Spinal cord (tissue), 10 donors: ENCODE measurements at places on chromosomes 12 and 14. TPM values are rescaled to one million over a fixed set of nuclear protein-coding genes. Genes with fewer than 3 reads are reported as not detected.

Gene LRTM2
- total RNA-seq = 1.4 TPM

Gene SIX4
- 8.1 TPM for total RNA-seq

Gene PRIM1
- 15.0 TPM for total RNA-seq

DNA sequence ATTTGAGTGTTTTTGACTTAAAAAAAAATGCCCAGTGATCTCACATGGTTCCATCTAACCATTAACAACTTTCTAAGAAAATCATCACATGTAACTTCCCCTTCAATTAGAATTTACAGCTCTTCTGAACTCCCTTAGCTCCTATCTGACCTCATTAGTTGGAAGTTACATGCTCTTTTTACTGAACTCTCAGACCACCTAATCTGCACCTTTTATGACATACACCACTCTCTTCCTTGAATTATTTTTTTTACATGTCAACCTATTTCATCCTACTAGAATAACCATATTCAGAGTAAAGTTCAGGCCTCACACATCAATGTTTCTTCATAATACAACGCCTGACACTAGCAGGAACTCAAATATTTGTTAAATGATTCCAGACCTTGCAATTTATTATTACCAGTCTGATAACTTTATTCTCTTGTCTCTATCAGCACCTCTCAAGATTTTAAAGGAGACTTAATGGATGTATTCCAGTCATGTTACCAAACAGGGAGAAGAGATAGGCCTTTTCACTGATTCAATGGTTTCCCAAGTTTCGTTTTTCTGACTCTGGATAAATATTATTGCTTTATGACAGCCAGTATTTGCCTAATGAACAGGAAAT is 21.0 kb downstream of the EGLN3 start:
- no peak for DNase-seq

- DNase-seq = no peak
Observed at GRCh38 chr12:49330032-49330619, 6.9 kb downstream of the C1QL4 start.

GRCh38 chr14:81033698-81034240 is 78.3 kb downstream of the TSHR start:
- no peak for DNase-seq

GRCh38 chr12:92196368-92196767 is 50.7 kb upstream of the BTG1 start:
- DNase-seq = no peak

- no peak for DNase-seq
Observed at GRCh38 chr12:12585115-12585863, 22.6 kb upstream of the DUSP16 start.

DNA sequence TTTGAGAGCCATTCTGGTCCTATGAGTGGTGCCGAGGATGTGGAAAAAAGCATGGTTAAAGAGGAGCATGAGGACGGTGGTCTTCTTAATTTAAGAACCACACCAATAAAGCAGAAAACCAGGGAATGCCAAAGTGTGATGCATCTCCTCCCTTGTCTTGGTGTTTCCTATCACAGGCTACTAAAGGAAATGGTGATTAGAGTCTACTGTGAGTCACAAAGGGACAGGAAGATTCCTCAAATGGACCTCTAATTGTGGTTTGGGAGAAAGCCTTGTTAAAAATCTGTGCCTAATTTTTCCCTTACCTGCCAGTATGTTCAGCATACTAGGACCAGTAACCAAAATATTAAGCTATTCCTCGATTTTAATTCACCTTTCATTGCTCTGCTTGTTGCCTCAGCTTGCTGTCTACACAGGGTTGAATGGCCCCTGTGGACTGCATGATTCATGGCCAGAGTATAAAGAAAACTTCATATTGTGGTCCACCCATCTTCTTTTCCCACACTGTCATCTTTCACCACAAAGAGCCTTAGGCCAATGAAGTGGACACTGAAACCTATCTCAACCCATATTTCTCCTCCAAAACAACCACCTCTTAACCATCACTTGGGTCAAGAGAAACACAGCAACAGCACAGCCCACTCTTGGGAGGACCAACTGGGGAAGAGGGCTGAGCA is 38.8 kb downstream of the DIO2 start:
- DNase-seq = no peak

GRCh38 chr14:23415821-23416778 is 8.0 kb upstream of the MYH6 start:
- no peak for DNase-seq

DNA sequence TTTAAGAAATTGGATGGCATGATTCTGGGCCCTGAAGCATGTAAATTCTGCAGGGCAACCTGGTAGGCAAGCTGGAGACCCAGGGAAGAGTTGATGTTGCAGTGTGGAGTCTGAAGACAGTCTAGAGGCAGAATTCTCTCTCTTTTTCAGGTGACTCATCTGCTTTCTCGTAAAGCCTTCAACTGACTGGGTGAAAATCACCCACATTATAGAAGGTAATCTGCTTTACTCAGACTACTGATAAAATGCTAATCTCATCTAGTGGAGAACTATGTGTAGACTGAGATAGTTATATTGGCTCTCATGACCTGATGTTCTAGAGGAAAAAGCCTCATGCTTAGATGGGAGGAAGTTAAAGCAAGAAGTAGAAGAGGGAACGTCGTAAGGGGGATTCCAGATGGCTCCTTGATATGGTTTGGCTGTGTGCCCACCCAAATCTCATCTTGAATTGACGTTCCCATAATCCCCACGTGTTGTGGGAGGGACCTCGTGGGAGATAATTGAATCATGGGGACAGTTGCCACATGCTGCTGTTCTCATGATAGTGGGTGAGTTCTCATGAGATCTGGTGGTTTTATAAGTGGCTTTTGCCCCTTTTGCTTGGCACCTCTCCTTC is 723.8 kb downstream of the BCL11B start:
- DNase-seq = no peak
